CD4-positive, alpha-beta T cell treated with Interleukin-21 for 1 hour (primary cell): ENCODE measurements at places on chromosomes 12 and 14.

DNA sequence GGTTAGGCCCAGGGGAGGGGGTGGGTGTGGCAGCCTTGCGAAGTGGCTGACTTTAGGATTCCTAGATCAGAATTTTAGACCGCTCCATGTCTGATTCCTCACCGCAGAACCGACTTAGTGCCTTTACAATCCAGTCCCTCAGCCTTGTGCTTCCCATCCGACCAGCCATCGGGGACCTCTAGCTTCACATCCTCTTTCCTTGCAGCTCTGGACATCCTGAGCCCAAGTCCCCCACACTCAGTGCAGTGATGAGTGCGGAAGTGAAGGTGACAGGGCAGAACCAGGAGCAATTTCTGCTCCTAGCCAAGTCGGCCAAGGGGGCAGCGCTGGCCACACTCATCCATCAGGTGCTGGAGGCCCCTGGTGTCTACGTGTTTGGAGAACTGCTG, 557 bp downstream of the COPS7A start:
- no peak for DNase-seq

GRCh38 chr12:97181571-97182265, 274.7 kb downstream of the NEDD1 start:
- no peak for DNase-seq

GRCh38 chr14:95483309-95484165, 32.9 kb downstream of the SYNE3 start:
- no peak for DNase-seq

DNA sequence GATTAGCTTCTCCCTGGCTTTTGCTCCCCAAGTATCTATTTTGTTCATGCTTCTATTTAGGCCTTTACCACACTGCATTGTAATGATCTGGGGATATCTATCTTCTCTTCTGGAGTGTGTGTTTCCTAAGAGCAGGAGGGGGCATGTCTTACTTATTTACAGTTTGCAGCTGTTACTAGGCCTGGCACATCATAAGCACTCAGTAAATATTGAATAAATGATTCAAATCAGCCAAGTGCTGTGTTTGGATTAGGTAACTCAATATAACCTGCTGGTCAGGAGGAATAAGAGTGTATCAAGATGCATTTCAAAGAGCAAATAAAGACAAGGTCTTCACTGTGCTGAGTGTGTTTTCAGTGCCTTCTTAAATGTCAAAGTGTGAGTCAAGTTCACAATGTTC, 186.1 kb downstream of the FOXG1 start:
- DNase-seq = no peak

GRCh38 chr14:73935666-73936065, 14.2 kb downstream of the FAM161B start:
- peak; percentile 5 for DNase-seq

- DNase-seq = no peak
These were observed 22.1 kb upstream of the ITPK1 start for GRCh38 chr14:93137864-93138263.

- DNase-seq = no peak
These were observed 17.1 kb upstream of the SLC6A12 start for GRCh38 chr12:230925-231671.

- no peak for DNase-seq
These were observed 88.1 kb downstream of the PPP2R5E start for GRCh38 chr14:63454863-63455622.

DNA sequence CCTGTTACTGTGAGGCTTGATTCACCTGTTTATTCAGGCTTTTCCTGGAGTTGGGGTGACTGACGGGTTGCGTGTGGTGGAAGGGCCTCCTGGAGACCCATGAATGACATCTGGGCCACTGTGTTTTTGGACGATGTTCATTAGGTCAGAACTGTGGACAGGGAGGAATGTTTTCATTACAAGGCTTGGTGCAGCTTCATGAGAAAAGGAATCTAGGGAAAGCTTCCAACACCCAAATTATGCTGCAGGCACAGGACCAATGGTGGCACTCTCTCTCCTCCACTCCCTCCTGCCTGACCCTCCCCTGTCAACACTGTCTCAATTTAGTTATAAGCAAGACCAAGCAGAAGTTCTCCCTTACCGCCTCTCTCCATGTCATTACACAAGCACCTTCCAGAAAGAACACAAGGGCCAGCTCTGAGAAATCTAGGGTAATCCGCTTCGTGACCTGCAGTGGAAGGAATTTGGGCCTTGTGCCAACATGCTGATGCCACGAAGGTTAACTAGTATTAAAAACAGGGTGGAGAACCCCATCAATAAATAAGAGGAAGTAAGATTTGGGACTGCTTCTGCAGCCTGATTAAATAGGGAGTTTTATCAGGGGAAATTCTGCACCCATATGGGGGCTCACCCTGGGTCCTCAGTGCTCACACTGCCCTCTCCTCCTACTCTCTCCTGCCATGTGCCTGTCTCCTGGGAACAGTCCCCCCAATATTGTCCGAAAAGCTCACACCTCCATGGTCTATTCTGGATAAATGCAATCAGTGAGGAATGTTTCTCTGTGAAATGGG, 200.3 kb downstream of the KTN1 start:
- DNase-seq = no peak

DNA sequence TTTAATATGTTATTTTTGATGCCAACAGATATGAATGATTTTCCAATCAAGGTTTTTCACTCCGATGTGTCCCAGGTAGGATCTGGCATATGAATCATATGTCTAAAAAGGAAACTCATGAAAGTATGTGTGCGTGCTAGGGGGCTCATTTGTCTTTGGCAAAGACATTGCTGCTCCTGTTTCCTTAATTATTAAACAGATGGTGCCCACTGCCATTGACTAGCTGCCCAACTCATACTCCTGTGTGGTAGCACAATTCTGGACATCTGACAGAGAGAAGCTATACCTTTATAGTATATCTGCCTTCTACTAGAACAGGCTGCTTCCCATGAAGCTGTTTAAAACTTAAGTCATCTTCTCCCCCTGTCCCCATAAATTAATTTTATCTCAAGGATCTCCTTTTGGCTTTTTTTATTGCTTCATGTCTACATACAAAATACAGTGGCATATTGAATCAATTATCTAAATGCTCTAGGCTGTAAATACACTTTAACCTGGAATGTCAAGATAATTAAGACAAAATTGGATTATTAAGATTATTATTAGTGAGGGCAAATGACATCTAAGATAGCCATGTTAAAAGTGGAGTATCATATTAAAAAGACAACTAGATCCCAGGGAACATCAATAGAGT, 1.4 kb upstream of the PDE3A start:
- DNase-seq = no peak

GRCh38 chr12:62516927-62517326, 50.3 kb downstream of the MON2 start:
- no peak for DNase-seq

- no peak for DNase-seq
These were observed 36.5 kb downstream of the ELK3 start for GRCh38 chr12:96230646-96231045.

GRCh38 chr12:116101991-116102390, 175.5 kb downstream of the MED13L start:
- DNase-seq = no peak

DNA sequence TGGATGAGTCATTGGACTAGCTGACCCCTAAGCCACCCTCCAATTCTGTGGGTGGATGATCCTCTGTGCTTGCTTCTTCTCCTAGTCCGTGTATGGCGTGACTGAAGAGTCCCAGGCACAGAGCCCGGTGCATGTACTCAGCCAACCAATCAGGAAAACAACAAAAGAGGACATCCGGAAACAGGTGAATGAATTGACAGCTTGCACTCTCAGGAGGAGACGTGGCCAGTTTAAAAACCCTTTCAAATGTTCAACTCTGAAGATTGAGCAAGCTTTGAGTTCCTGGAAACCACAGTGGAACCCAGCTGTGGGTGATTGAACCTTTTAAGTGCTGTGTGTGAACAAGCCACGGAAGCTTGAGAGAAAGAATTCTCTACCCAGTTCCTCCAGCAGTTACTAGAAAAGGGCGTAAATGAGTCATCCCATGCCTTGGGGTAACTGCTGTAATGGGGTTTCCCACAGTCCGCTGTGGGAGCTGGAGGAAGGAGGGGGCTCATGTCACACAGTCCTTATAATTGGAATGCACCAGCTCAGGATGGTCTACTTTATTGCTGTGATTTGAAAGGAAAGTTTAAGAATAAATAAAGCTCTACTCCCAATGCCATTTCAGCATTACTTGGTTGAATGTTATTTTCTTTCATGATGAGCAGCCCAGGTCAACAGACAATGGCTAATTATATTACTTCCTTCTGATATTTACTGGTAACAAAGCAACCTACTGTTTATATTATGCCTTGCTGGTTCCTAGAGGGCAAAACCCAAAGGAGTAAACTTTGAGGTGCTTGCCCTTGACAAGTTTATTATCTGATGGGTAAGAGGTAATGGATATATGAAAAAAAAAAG, 417.0 kb downstream of the DPF3 start:
- peak; percentile 55 for DNase-seq

- DNase-seq = peak; percentile 84
These were observed 68.0 kb downstream of the CCDC88C start for GRCh38 chr14:91349481-91350074.

- no peak for DNase-seq
These were observed 193.0 kb upstream of the PWP1 start for GRCh38 chr12:107492393-107493134.

- no peak for DNase-seq
These were observed 19.1 kb downstream of the TPCN1 start for GRCh38 chr12:113240395-113240794.

- no peak for DNase-seq
These were observed 7.5 kb upstream of the TRHDE start for GRCh38 chr12:72264548-72265175.

DNA sequence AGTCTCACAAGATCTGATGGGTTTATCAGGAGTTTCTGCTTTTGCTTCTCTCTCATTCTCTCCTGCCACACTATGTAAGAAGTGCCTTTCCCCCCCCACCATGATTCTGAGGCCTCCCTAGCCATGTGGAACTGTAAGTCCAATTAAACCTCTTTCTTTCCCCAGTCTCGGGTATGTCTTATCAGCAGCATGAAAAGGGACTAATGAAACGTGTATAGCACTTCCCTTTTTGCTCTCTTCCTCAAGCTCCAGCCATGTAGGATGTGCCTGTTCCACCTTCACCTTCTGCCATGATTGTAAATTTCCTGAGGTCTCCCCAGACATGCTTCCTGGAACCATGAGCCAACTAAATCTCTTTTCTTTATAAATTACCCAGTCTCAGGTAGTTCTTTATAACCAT, 7.0 kb upstream of the CRACR2A start:
- no peak for DNase-seq

DNA sequence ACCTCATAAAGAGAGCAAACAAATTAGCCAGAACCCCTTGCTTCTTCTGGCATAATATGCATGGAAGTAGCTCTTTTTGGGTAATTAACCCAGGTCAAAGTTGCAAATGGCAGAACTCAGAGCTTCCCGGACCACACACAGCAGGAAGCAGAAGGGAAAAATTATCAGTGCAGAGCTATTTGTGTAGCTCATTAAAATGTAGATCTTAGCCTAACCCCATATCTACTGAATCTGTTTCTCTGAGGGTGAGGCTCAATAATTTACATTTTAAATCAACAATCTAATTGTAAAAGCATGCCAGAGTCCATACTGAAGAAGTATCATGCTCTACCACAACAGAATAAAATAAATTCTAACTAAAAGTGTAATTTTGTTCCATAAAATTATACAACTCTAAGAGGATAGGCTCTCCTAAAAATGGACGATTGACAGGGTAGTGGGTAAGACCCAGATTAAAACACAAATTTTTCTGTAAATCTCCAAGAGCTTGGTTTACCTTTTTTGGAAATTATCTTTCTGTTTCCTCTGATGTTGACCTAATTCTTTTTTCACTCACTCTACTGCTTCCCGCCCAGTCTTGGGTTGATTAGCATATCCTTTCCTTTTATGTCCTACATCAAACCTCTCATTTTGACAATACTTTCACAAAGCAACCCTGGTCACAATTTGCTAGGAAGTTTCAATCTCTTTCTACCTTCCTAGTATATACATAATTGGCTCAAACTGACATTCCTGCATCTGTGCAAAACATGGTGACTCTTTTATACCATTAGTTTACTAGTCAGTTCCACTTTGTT, 213.3 kb upstream of the SLC16A7 start:
- no peak for DNase-seq

DNA sequence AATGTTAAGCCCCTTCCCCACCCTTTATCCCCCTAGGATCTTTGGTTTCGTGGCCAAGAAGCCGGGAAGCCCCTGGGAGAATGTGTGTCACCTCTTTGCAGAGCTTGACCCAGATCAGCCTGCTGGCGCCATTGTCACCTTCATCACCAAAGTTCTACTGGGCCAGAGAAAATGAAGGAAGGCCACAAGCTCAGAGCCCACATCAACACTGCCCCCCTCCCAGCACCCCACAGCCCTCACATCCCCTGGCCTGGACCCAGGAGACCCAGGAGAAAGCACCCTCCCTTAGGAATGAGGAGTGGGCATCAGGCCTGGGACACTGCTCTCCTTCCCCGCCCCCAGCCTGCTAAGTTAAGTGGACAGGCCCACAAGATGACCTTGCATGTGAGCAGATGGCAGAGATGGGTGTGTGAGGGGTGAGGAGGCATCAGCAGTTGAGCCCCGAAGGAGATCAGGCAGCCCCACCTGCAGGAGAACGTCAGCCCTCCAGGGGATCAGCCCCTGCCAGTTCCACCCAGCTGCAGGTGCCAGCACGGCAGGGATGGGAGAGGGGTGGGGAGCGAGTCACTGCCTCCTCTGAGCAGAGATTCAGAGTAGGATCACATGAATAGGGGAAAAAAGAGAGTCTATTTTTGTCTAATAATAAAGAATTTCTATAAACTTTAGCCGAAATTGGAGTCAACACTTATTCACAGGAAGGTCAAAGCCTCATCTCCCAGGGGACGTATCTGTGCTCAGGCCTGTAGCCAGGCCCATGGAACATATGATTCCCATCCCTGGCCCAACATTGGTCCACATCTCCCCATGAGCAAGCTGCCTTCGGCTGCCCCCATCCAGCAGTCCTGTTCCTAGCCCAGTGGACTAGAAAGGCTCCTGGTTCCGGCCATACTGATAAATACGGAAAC, 14.1 kb downstream of the TNS2 start:
- no peak for DNase-seq

- DNase-seq = no peak
These were observed 88.6 kb downstream of the VCPKMT start for GRCh38 chr14:50027816-50028215.

DNA sequence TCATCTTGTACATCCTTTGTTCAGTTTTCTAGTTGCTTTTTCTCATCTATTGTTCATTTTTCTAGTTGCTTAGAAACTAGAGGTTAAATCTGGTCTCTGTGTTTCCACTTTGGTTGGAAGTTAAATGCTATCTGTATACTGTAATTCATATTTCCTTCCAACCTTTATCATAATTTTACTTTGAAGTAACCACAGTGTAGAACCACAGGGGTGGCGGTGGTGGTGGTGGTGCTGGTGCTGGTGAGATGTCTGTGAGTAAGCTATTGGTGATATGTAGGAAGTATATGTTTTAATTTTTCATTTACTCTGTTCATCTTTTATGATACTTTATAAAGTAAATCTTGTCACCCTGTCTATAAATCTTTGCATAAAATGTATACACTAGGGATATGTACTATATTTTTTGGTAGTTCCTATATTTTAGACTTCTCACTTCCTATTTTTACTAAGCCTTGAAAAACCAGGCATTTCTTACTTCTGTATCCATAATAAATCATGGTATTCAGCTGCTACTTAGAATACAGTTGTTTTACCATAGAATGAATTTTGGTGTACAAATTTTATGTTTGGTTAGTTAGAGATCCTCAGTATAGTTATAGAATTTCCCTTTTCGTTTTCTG, 31.9 kb downstream of the CCDC91 start:
- DNase-seq = peak; percentile 62
